ENCODE measurements at places on chromosomes 2 and 18.

DNA sequence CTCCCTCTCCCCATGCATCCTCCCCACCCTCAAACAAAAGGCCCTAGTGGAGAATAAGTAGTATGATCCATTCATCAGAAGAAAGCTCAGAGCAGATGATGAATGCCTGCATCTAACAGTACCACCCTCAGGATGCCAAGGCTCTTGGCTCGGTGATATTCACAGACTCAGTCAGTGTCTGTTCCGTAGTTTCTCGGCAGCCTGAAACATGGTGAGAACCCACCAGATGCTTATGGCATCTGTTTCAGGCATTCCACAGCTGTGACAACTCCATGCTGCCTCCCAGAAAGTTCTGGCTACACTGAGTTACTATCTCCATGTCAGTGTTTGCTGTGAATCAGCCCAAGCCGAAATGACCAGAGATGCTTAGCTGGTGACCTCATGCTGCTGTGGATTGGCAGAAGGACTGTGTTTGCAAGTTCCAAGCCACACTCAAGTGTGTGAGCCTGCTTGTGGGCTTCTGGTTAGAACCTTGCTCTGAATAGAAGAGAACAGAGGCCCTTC, 83.9 kb downstream of the WDSUB1 start:
- DNase-seq: no peak

- DNase-seq: no peak
Measured at GRCh38 chr18:61655630-61656029, 237.2 kb downstream of the RNF152 start.

- DNase-seq: no peak
Measured at GRCh38 chr2:43210467-43211303, 15.7 kb downstream of the ZFP36L2 start.

DNA sequence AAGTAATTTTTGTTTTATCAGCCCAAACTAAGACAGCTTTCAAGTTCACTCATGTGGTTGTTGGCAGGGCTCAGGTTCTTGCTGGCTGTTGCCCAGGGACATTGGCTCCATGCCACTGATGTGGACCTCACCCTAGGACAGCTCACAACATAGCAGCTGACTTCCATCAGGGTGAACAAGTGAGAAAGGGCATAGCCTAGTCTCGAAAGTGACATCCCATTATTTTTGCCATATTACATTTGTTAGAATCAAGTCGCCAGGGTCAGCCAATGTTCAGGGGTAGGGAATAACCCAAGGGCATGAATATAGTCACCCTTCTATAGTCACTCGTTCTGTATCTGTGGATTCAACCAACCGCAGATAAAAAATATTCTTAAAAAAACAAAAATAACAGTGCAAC, 10.7 kb upstream of the CWC22 start:
- no peak for DNase-seq

DNA sequence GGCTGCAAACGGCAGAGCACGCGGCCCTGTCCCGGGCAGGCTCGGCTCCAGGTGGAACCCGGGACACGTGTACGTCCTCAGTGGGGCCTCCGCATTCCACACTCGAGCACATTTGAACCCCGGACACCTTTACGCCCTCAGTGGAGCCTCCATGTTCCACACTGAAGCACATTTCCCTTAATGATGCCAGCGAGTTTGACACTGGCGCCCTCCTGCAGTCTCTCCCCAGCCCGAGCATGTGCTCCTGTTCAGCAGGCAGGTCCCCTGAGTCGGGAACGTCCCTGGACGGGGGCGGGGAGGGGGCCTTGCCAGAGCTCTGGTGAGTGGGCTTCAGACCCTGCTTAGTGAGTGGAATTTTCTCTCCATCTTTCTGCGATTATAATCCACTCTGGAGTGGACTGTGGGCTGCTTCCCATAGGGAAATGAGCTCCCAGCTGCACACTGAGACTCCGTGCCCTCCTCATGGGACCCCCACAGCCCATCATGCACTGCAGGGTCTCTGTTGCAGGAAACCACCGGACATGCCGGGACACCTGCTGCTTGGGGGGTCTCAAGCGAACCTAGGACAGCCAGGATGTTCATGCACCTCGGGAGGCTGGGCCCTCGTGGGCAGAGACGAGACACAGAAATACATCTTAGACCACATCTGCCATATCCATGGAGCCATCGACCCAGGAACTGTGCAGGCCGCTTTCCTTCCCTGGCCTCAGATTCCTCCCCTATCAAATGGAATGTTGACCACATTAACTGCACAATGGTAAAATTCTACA, 70.3 kb upstream of the SNTG2 start:
- no peak for DNase-seq

GRCh38 chr18:35983818-35984217, 11.3 kb downstream of the RMP24 start:
- DNase-seq: no peak

DNA sequence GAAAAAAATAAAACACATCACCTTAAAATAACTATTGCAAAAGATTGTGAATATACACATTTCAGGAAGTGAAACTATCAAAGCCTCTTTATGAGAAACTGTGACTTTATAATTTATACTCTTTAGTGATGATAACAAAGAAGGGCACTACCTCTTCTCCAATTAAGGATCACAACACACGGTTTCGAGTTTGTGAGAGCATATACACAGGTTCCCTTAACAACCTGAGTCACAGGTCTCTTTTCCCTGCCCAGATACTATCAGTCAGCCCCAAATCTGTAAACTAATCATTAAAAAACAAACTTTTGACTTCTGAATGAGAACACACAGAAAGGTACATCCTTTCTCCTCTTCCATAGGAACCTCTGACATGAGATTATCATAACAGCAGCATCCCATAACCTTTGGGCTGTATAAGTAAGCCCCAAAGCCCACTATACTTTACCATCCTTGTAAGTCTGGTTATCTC, 44.9 kb downstream of the PTPN2 start:
- DNase-seq: peak; percentile 18

GRCh38 chr2:99544608-99545007, 54.8 kb upstream of the REV1 start:
- no peak for DNase-seq

DNA sequence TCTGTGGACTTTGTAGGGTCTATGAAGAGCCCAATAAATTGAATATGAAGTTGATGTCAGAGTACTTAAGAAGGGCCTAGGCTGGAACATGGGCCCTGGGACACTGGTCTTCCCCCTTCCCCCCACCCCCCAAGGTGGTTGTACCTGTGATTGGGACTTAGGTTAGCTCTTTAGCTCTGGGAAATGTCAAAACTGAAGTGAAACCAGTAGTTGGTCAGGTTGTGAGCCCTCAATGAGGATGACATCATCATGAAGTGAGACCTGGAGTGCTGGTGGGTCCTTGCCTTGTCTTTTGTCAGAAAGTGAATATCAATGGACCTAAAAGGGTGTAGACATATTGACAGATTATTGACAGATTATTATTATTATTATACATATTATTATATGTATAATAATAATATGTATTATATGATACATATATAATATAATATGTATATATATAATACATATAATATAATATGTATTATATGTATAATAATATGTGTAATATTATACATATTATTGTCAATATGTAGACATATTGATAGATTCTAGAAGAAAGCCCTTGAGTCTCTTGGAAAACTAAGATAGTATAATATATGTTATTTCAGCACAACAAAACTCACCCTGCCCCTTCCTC, 5.4 kb downstream of the MARS2 start:
- DNase-seq: no peak

GRCh38 chr2:166256896-166257295, 118.8 kb downstream of the SCN9A start:
- no peak for DNase-seq

DNA sequence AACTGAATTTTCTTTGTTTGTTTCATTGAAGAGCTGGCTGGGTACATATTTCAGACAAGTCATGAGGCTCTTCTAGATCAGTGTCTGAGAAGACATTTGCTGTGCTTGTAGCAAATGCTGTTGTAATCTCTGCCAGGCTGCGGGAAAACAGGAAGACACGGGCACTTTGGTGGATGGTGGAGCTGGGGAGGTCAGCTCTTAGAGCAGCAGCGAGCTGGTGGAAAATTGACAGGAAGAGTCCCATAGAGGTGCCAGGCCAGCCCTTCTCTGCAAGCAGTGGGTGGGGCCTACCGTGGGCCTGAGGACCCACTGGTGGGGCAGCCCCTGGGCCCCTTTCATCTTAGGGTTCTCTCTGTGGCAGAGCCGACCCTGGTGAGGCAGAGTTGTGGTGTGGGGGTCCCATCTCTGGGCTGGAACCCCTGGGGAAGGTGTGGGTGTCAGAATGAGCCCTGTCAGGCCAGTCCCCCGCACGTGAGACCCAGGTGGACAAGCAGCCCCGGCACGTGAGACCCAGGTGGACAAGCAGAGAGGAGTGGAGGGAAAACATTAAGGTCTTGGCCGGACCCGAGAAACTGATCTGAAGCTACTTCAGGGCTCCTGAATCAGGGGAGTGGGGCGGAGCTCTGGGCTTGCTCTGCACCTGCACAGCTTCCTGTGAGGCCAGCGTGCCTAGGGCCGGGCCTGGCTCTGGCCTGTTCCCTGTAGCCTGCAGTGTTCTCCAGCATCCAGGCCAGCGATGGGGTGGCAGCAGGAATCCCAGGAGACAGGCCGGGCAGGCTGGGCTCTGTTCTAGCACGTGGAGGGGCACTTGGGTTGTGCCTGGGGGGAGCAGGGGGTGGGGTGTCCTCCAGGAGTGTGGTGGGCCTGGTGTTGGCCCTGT, 273.5 kb upstream of the HDAC4 start:
- no peak for DNase-seq

- no peak for DNase-seq
Measured at GRCh38 chr2:186442885-186443284, 43.2 kb upstream of the ZC3H15 start.

DNA sequence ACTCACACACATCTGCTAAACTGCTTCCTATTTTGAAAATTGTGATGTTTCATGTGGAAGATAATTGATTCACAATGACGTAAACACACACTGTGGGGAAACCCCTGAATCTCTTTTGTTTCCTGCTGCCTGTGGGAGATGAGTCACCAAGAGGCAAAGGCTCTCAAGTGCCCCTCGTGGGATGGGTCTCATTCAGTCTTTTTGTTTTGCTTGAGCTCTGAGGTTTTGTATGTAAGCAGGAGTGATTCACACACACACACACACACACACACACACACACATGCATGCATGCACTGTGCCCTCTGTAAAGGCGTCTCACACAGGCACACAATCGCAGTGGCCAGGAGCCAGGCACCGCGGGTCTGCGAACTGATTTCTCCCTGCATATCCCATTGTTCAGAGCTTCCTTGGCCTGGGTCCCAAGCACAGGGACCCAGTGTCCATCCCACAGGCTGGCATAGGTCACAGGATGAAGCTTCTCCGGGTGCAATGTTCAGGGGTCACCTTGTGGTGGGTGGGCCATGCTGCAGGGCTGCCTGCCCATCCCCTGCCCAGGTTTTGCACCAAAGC, 12.1 kb upstream of the ARHGEF4 start:
- no peak for DNase-seq

GRCh38 chr2:26299471-26300101, 46.4 kb upstream of the SELENOI start:
- peak; percentile 44 for DNase-seq

- DNase-seq: no peak
Measured at GRCh38 chr2:142617461-142617860, 260.0 kb upstream of the KYNU start.

GRCh38 chr2:239661334-239662312, 260.8 kb upstream of the HDAC4 start:
- DNase-seq: peak; percentile 1

GRCh38 chr2:119699016-119699606, 20.1 kb downstream of the TMEM177 start:
- no peak for DNase-seq

- no peak for DNase-seq
Measured at GRCh38 chr2:128375454-128375853, 56.8 kb upstream of the HS6ST1 start.

DNA sequence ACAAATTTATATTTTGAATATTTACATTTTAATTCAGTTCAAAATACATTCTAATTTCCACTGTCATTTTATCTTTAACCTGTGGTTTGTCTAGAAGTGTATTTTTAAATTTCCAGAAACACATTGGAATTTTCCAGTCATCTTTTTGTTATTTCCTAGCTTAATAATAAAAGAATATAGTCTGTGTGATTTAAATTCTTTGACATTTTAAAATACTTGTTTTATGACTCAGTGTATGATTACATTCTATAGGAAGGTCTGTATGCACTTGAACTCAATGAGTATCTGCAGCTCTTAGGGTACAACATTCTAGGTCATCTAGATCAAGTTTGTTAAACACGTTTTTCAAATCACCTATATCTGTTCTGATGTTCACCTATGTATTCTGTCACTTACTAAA, 88.3 kb upstream of the MBOAT2 start:
- DNase-seq: no peak

DNA sequence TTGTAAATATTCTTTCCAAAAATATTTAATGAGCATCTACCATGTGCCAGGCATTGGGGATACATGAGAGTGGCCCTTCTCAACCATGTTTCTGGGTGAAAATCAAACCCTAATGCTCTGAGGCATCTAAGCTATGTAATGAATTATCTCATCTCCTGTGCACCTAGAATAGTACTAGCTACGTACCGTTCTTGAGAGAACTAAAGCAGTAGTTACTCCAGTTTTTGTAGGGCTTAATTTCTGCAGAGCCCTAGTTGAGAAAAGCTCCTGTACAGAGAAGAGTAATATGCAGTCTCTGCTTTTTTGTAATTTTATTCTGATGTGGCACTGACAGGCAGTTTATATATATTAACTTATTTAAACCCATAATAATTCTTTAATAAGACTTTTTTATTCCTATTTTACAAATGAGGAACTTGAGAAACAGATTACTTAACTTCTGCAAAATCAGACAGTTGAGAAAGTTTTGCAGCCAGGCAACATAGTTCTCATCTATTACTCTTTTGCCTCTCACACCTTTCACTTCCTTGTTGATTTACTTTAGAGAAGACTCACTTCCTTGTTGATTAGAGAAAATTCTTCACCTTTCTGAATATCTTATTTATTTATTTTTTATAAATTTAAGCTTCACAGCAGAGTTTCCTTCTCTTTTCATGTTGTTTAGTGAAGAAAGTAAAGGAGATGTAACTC, 3.1 kb downstream of the SPOPL start:
- DNase-seq: no peak

- DNase-seq: no peak
Measured at GRCh38 chr2:44707945-44708660, 233.4 kb upstream of the SIX3 start.
